HCT116 (cell line): ENCODE measurements at places on chromosomes 11 and 22. TPM values are rescaled to one million over a fixed set of nuclear protein-coding genes. Genes with fewer than 3 reads are reported as not detected.

TESMIN gene
- total RNA-seq: 24.8 TPM

CYP2D6 gene
- 1.9 TPM for total RNA-seq

FGF4 gene
- total RNA-seq: not detected

CSTPP1 gene
- total RNA-seq: 24.7 TPM

C11orf42 gene
- not detected for total RNA-seq

- peak; percentile 29 for DNase-seq
Observed at GRCh38 chr11:59283825-59284772, 71.4 kb upstream of the MPEG1 start.

- no peak for DNase-seq
Observed at GRCh38 chr11:115190196-115190595, 314.0 kb downstream of the CADM1 start.

GRCh38 chr11:35340715-35341114, 78.6 kb downstream of the SLC1A2 start:
- no peak for DNase-seq

- DNase-seq: no peak
Observed at GRCh38 chr11:96197801-96198701, 144.9 kb downstream of the MAML2 start.

- no peak for DNase-seq
Observed at GRCh38 chr22:47143249-47143938, 380.9 kb downstream of the TBC1D22A start.

DNA sequence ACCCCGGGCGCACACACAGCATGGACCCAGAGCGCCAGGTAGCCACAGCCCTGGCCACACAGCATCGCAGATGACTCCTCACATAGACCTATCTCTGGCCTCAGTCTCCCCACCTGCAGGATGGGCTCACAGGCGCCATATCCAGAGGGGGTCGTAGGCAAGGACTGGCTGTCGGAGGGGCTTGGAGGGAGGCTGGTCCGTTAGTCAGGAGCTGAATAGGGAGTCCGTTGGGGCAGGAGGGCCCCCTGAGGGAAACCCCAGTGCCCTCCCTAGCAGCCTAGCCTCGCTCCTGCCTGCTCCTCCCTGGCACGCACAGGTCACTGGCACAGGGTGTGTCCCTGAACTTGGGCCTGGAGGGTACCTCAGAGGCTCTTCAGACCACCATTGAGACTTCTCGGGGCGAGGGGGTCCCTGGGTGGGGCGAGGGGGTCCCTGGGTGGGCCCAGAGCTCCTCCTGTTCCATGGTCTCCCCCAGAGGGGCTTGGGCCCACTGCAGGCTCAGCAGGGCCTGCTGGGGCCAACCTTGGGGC, 2.0 kb downstream of the PLXNB2 start:
- DNase-seq: no peak

DNA sequence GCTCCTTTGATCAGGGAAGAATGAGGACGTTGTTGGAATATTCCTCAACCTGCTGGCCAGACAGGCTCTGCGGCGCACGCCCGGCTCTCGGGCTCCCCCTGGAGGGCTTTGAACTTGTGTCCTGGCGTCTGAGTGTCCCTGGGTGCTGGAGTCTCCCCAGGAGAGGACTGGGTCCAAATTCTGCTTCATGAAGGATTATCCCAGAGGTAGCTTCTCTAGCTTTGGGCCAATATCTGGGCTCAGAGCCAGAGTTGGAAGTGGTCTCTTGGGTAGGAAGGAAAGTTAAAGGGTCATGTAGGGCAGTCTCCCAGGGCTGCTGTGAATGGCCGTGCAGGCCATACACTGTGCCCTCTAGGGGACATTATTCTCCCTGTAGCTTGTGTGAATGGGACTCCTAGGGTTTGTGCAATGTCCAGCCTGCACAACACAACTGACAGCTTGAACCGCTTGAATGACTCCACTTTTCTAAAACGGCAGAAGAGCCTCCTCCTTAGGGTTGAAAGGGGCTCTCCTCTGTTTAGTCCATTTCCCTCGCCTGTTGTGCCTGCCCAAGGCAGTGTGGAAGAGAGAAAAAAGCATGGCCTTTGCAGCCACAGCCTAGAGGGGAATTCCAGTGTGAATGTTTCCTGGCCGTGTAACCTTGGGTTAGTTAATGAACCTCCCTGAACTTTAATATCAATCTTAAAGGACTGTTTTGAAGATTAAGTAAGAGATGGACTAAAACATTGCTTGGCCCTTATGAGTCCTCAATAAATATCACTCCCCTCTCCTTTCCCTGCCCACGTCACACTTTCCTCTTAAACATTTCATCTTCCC, 111.2 kb upstream of the THY1 start:
- DNase-seq: peak; percentile 38

DNA sequence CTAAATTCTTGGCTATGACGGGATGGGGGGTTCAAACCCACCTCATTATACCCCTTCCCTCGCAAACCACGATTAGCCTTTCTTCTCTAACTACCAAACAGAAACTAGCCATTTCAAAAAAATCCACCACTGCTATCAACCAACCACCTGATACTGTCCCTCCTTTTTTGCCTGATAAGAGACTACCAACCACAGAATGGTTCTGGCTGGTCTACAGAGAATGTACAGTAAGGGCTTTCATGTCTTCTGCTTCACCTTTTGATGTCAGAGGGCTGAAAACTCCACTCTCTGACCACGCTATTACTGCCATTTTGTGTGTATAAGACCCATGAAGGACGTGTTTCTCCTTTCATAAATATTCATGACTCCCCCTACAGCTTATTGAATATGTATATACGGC, 19.1 kb downstream of the RIC3 start:
- no peak for DNase-seq

GRCh38 chr11:57473285-57473841, 13.0 kb downstream of the RTN4RL2 start:
- DNase-seq: no peak

GRCh38 chr22:43467216-43467940, 55.6 kb downstream of the MPPED1 start:
- no peak for DNase-seq

DNA sequence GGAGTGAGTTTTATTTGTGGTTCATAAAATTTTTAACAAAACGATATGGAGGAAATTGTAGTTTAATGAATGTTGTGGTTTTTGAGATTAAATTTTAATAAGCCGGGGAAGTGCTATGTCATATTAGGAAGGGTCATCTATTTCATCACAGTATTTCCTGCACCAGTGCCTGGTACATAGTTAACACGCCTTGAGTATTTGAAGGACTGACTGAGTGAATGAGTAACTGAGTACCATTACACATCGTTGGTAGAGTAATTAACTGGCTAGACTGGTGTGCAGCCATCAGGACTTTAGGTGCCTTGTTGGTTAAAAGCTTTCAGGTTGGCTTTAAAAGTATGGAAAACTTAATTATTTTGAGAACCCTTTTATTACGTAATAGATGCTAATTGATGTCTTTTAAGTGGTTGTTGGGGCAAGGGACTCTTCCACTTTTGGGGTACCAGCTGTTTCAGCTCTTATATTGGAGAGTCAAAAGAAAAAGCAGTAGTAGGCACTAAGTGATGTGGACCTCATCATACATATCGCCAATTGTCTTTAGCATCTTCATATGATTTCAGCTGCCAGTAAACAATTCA, 101.8 kb downstream of the DDX10 start:
- no peak for DNase-seq

DNA sequence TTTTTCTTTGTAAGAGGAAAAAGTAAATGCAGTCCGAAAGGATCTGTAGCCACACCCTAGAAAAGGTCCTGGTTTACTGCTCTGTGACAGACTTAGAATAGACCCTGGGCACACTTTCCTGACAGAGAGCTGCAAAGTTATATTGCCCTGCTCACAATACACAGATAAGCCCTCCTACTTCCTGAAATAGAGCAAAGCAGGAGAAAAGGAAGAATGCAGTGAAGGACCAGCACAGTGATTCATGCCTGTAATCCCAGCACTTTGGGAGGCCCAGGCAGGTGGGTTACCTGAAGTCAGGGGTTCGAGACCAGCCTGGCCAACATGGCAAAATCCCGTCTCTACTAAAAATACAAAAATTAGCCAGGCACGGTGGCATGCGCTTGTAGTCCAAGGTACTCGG, 2.2 kb downstream of the CYB561A3 start:
- DNase-seq: no peak
